MV-4-11 (cell line): ENCODE measurements at places on chromosomes 4 and X.

DNA sequence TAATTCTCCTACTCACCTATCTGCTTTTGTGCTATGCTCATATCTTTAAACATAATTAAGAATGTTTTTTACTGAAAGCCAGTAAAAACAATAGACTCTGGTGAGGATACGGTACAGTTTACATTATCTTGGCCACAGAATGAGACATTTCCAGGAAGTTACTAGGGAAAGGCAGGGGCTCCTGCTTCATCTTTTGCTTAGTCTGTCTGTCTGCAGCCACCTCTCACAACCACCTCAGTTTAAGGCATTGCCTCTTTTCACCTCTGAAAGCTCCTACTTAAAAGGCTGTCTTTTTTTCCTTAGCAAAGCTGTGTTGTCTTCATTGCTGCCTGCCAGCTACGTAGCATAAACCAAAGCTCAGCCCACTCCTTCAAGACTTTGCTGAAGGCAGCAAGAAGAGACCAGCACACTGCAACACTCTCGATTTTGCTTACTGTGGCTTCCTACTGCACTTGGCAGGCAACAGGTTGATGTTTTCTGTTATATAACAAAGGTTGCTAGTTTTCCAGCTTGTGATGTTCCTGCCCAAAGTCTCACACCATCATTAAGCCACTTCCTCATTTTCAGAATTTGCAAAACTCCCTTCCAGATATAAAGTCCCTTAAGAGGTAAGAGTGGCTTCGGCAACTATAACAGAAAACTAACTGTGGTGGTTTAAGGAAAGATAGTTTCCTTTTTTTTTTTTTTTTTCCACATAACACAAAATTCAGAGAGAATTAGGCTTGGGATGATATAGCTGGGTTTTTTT is 432.9 kb downstream of the GRXCR1 start:
- DNase-seq: peak; percentile 0

- DNase-seq: no peak
Observed at GRCh38 chr4:107192601-107193000, 156.5 kb upstream of the DKK2 start.

GRCh38 chrX:126655061-126655460 is 102.4 kb upstream of the DCAF12L1 start:
- no peak for DNase-seq

DNA sequence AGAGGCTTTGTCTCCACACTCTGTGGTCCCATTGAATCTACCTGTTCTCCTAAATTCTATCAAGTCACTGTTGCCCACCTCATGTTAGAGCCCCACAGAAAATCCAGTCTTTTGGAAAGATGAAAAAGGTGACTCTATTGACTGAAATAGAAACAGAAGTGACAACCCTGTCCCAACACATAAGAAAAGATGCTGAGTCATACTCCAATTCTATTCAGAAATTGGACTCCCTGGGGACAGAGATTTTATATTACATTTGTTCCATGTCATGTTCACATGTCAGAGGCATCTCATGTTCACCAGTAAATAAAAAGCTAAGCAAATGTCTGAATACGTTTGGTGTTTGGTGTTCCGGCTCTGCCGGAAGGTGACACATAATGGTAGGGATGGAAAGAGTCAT is 2.9 kb upstream of the GRPR start:
- no peak for DNase-seq

GRCh38 chr4:177001271-177002175 is 208.8 kb upstream of the VEGFC start:
- peak; percentile 88 for DNase-seq

GRCh38 chr4:109025471-109026076 is 262.7 kb upstream of the ETNPPL start:
- DNase-seq: peak; percentile 45

- no peak for DNase-seq
Observed at GRCh38 chrX:153407736-153408135, 3.5 kb upstream of the ZFP92 start.

DNA sequence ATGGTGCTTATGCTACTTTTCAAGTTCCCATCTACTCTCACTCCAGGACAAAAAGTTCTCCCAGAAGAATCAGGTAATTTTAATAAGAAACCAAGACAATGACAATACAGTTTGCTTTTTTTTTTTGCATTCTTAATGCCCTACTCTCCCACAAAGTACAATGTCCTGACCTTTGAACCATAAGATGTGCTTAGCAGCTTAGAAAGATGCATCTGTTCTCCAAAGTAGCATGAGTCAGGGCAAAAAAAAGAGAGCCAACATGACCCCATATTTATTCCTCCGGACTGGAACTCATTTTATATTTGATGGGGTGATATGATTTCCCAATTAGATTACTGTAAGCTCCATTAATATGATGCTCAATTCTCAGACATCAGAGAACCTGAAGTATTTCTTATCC is 16.5 kb upstream of the PDCL2 start:
- no peak for DNase-seq

- no peak for DNase-seq
Observed at GRCh38 chrX:32871636-32872035, 339.7 kb downstream of the DMD start.

DNA sequence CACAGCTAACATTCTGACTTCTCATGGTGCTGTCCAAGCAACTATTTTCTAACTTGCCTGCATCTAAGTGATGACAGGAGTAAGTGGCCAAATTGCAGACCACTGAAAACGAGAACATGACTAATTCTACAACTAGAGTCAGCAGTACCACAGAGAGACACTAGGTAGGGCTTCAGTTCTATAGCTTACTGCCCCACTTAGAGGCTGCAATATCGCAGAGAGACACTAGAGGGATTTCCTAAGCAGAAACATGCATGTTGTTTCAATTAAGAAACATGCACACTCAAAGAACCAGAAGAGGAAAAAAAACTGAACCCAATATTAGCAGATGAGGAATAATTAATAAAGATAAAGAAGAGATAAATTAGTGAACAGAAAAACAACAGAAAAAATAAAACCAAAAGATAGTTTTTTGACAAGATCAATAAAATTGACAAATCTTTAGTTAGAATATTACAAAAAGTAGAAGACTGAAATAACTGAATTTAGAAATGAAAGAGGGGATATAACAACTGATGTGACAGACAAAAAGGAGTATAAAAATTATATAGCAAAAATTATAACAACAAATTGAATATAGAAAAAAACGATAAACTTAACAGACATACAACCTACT is 100.8 kb downstream of the SPIN4 start:
- DNase-seq: no peak

- no peak for DNase-seq
Observed at GRCh38 chr4:121397941-121398601, 17.3 kb upstream of the QRFPR start.

DNA sequence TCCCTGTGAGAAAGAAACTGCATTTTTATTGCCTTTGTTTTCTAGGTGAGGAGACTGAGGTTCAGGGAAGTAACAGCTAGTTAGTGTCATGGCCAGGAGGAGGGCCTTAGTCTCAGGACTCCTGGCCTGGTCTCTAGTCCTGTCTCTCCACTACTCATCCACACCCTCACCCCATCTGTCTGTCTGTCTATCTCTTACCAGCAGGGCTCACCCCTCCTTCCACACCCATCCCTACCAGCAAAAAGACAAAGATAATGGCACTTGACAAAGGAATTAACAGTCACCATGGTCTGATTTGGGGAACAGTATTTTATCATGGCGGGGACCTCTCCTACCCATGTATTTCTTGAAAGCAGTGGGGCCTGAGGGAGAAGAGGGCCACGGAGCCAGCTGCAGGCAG is 125.8 kb downstream of the REPS2 start:
- DNase-seq: no peak

GRCh38 chr4:101420661-101421060 is 73.3 kb upstream of the PPP3CA start:
- peak; percentile 47 for DNase-seq

DNA sequence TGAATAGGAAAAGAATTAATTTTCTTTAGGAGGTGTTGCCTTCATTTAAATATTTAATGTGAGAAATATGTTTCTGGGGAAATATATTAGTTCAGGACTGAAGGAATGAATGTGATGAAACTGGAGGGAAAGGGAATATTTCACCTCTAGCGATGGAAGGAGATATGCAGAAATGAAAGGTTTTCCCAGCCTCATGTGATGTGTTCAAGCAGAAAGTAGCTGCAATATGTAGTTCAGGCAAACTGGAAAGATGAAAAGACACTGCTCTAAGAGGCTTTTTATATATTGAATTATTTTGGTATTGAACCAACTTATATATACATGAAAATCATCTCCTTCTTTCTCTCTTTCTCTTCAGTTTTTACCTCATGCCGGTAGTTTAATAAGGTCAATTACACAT is 3.4 kb downstream of the GRID2 start:
- DNase-seq: no peak

DNA sequence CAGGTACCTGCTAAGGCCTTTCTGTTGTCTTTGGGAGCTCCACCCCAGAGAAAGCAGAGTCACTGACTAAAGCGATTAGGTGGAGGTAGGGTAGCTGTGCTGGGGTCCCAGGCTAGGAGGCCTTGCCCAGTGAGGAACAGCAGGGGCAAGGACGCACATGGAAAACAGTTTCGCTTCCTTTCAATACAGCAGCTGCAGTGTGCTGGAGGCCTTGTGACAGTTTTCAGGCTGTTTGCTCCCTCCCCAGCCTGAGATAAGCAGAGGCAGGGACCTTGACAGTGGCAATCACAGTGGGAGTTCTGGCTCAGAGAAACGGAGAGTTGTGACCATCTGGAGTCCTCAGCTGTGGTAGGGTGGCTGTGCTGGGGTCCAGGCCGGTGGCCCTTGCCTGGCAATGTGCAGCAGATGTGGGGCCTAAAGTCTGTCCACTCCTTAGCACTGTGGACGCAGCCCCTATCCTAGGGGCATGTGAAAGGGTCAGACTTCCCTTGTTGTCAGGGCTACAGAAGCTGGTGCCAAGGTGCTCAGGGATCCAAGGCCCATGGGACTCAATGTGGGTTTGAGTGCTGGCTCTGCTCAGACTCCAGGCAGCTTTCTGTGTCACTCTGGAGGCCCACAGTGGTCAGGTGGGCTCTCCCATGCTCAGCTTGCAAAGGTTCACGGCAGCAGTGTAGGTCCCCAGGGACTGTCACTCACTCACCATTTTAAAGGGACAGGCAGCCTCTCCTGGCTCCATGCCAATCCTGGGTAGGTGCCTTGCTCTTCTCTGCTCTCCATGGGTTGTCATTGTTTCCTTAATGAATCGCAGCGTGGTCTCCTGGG is 534.9 kb upstream of the FMR1 start:
- peak; percentile 32 for DNase-seq

DNA sequence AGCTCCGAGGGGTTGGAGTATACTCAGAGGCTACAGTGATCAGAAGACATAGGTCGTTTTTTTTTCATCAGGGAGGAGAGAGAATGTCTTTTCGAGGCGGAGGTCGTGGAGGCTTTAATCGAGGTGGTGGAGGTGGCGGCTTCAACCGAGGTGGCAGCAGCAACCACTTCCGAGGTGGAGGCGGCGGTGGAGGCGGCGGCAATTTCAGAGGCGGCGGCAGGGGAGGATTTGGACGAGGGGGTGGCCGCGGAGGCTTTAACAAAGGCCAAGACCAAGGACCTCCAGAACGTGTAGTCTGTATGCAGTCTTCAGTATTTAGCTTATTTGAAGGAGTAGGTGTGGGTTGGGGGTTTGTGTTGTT is 500 bp downstream of the GAR1 start:
- DNase-seq: no peak

DNA sequence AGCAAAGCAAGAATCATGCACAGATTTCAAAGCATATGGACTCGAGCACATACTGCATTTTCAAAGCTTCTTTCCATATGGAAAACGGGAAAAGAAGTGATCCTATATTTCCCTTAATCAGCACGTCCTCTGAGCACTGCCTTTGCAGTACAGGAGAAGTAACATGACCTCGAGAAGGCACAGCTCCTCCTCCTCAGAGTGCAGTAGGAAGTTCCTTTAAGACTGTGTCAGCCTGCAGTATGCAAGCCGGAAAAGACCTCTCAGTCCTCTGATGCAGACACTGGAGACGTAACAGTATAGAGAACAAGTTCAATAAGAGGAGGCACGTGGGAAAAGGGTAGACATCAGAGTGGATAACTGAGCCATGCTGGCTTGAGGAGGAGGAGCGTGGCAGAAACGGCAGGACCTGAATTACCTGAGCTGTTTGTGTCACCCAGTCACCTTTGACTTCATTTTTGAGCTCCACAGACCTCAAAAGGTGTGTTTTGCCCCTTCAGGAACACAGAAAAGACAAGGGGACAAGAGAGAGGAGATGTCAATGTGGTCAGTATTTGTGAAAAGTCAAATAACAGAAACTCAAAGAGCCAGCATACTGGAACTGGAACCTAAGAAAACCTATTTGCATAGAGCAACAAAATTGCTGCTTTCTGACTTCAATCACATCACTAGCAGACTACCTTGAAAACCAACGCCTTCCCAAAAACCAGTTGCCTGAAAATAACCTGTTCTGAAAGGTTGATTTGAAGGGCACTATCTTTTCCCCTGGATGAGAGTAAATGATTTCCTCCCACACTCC is 20.8 kb downstream of the IRF2 start:
- peak; percentile 77 for DNase-seq

- DNase-seq: no peak
Observed at GRCh38 chr4:85715991-85716737, 241.2 kb downstream of the ARHGAP24 start.

DNA sequence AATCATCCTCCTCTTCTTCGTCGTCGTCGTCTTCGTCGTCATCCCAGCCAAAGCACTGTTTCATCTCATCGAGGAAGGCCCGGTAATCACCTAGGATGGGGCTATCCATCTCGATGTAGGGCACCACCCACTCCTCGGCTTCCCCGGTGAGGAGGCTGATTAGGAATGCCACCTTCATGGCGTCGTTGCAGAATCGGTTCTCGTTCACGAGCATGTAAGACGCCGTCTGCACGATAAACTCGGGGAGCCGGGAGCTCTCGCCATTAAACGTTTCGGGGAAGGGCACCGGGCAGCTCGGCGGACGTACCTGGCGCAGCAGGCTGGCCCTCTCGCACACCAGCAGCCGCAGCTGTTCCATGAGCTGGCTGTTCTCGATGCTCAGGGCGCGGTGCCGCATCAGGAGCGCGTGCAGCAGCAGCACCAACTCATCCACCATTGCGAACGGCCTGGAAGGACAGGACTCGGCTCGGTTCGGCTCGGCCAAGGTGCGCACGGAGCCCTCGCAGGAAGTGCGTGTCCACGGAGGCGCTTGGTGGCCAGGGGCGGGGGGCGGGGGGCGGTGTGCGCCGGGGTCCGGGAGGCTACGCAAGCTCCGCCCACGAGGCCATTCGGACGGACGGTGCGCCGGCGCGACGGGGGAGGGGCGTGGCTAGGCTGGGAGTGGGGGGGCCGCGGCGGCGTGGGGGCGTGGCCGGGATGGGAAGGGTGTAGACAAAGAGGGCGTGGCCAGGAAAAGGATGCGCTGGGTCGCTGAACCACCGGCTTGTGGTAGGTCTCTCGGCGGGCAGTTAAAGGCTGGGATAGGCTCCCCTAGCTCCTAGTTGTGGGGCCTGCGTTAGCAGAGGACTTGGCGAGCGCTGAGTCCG is at the start of gene LDOC1:
LDOC1 (minus strand) TSS at position 544 of the 866 bp plus-strand sequence; CDS start at position 436, 108 bp downstream.
- DNase-seq: no peak

DNA sequence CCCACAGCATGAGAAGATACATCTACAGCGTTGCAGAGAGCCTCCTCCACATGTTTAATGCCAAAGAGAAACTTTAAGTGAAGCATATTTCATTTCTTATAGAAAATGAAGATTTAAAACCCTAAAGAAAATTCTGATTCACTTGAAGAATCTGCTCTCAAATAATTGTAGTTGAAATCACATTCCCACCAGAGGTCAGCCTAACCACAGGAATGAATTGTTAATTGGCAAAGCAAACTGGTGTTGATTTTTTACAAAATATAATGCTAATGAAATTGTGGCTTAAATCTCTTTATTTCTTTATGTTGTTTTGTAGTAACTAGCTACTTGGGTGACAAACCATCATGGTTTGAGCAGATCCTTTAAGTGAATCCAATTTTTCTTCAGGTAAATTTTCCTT is 31.1 kb upstream of the WDR17 start:
- DNase-seq: no peak

GRCh38 chr4:183185018-183185417 is 86.0 kb downstream of the WWC2 start:
- DNase-seq: no peak
